Hematopoietic multipotent progenitor cell (in vitro differentiated cells): ENCODE measurements at places on chromosomes 2 and 18.
A peak's percentile ranks its signal among the peaks of the same experiment; 100 is the strongest.

DNA sequence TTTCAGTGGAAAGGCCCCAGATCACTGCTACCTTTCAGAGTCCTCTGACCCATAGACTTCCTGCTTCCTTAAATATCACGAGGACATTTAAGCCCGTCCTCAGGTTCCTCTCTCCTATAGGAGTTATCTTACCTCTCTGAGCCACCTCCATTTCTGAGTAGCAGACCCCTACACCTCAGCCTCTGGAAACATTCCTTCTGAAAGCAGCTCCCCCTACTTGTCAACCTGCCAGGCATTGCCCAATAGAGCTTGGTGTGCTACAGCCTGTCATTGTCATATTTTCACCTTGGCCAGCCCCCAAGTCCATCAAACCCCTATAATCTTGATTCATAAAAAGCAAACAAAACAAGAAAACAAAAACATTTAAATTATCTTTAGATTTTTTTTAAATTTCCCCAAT lies 717.9 kb upstream of the SLC8A1 start:
- DNase-seq: no peak

DNA sequence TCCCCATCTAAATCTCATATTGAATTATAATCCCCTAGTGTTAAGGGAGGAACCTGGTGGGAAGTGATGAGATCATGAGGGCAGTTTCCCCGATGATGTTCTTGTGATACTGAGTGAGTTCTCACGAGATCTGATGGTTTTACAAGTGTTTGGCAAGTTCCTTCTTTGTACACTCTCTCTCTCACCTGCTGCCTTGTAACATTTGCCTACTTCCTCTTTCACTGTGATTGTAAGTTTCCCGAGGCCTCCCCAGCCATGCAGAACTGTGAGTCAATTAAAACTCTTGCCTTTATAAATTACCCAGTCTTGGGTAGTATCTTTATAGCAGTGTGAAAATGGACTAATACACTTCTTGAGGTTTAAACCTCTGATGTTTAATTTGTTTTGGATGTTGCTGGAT lies 177.5 kb downstream of the CD8B2 start:
- peak; percentile 75 for DNase-seq

- DNase-seq: no peak
Measured at GRCh38 chr18:23964282-23965238, 50.0 kb upstream of the TTC39C start.

DNA sequence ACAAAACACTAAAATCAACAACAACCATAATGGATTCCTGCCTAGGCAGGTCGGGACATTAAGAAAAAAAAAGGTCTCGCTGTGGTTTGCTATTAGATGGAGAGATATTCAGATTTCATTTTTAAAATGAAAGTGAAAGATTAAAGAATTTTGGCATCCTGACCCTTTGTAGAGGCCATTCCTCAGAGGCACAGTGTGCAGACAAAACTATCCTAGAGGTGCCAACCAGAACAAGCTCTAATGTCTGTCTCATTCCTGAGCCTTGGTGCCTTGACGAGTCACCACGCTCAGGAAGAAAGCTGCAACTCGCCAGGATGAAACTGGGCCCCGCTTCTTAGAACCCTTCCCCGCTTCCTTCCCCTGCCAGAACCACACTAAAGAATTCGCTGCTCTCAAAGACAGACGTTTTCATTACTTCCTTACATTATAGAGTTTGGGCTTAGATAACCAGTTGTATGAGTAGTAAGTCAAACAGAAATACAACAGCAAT lies 156.0 kb downstream of the TGIF1 start:
- DNase-seq: peak; percentile 50

DNA sequence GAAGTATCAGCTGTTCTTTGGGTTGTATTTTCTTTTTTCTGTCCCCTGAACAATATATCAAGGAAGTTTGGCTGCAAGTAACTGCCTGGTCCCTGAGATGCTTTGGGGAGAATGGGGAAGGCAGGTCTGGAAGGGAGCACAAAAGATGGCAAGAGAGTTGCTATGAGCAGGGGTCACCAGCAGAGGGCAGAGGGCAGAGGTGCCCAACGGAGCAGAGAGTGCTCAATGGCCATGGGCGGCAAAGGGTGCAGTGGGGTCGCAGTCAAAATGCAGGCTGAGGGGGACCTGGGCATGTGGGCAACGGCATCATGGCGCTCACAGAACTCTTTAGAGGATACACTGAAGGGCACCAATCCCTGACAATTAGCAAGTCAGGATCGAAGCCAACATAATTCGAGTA lies 107.7 kb upstream of the ATP8B1 start:
- no peak for DNase-seq

- DNase-seq: no peak
Measured at GRCh38 chr2:241224851-241225438, 36.5 kb downstream of the ANO7 start.

GRCh38 chr2:190023860-190024259 lies 38.7 kb downstream of the MSTN start:
- DNase-seq: peak; percentile 67

DNA sequence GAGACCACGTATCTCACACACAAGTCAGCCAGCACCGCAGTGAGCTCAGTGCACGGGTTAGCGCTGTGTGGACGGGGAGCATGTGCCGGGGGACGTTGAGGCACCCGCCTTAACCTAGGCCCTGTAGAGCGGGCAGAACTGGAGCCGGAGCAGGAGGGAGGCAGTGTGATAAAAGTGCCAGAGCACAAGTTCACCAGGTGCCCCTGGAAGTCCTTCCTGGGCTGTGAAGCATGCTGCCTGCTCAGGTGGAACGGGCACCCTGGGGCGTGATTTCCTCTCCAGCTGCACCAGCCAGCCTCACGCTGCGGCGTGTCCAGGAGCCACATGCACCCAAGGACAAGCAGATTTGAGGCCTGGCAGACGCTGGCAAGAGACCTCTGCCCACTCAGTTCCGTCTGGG lies 50.3 kb downstream of the ITGB1BP1 start:
- no peak for DNase-seq

- DNase-seq: no peak
Measured at GRCh38 chr2:47499621-47500309, 96.8 kb downstream of the MSH2 start.

DNA sequence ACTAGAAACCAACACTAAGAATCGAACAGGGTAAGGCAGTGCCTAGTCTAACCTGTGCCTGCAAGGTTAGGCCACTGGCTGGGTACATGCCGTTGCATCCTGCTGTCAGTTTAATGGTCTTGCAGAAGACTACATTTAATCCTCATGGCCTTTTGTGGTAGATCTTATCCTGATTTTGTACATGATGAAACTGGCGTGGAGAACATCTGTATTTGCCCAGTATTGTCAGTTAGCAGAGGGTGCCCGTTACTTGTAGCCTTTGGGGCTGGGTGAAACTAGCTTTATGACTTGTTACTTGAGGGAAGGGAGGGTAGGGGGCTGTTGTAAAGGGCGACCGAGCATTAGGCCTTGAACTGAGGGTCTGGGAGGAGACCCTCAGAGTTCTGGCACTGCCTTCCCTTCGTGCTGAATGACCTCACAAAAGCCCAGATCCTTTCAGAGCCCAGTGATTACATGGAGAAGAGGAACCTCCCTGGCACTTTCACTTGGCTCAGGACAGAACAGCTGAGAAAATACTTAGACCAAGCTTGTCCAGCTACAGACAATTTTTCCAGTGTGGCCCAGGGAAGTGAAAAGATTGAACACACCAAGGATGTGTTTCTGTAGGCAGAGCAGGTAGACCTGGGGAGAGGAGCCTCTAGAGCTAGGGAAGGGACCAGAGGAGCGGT lies 19.5 kb downstream of the SLC20A1 start:
- DNase-seq: no peak

- DNase-seq: peak; percentile 24
Measured at GRCh38 chr18:11689669-11690565, 853 bp downstream of the GNAL start.

- DNase-seq: no peak
Measured at GRCh38 chr18:63071701-63072141, 247.8 kb downstream of the BCL2 start.

GRCh38 chr2:119241205-119241532 lies 17.5 kb downstream of the STEAP3 start:
- no peak for DNase-seq

GRCh38 chr18:58097121-58097906 lies 53.3 kb downstream of the NEDD4L start:
- DNase-seq: peak; percentile 70

DNA sequence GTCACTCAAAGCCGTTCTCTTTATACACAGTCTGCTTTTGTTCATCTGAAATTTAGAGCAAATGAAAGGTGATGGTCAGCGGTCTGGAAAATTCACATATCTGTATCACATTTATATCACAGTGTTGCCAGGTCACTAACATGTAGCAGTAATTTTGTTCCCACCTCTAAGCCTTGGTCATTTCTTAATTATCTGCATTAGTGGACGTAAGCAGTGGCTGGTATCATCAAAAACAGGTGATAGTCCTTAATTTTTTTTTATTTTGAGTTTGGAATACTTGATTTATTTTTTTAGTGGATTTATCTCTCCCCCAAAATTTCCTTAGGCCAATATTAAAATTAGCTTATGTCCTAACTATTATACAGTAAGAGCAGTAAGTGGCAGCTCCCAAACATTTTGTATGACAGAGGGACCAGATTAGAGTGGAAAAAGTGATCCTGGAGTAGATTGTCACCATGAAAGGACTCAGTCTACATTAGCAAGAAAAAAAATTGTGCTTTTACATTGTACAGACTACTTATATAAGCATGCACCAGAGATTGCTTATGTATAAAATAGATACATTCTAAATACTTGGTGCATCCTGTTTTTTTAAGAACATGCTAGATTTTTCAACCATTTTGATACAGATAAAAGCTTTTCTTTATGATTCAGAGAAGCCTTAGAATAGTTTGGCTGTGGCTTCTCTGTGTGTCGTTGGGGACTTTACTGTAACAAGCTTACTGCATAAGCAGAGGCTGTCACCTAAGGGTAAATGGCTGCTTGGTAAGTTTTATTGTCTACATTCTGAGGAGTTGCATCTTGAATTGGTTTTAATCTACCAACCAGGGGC lies 65.0 kb downstream of the MAPRE2 start:
- no peak for DNase-seq

GRCh38 chr2:127701193-127701650 lies at the start of gene SFT2D3:
Gene SFT2D3 (plus strand): TSS chr2:127701497. CDS start chr2:127701529, 32 bp downstream.
- DNase-seq: peak; percentile 95

- DNase-seq: no peak
Measured at GRCh38 chr2:142082368-142082767, 48.4 kb downstream of the LRP1B start.

DNA sequence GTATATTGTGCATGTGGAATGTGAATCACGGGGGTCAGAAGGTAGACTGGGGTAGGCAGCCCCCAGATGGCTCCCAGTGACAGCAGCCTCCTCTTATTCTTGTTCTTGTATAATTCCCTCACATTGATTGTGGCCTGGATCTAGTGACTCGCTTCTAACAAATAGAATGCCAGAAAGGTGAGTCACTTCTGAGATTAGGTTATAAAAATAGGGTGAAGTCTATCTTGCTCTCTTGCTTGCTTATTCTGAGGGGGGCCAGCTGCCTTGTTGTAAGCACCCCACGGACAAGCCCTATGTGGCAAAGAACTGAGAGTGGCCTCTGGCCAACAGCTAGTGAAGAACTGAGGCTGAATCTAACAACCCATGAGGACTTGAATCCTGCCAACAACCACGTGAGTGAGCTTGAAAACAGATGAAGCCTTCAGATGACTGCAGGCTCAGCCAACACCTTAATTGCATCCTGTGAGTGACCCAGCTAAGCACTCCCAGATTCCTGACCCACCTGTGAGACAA lies 15.6 kb upstream of the RMND5A start:
- no peak for DNase-seq

- DNase-seq: peak; percentile 64
Measured at GRCh38 chr2:177983183-177983788, 89.3 kb downstream of the PDE11A start.

DNA sequence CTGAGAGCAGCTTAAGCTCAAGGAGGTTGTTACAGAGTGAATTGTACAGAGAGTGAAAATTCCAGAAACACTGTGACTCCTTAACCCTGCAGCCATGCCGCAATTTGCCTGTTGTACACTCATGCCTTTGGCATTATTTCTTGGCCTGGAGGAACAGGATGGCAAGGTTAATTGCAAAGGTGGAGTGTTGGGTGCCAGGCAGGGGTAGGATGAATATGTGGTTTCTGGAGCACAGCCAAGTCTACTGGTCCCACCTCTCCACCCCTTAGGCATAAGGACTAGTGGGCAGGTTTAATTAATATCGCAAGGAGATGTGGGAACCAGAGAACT lies 250.2 kb downstream of the LRRTM1 start:
- no peak for DNase-seq

- no peak for DNase-seq
Measured at GRCh38 chr18:25329783-25330182, 22.2 kb downstream of the ZNF521 start.

DNA sequence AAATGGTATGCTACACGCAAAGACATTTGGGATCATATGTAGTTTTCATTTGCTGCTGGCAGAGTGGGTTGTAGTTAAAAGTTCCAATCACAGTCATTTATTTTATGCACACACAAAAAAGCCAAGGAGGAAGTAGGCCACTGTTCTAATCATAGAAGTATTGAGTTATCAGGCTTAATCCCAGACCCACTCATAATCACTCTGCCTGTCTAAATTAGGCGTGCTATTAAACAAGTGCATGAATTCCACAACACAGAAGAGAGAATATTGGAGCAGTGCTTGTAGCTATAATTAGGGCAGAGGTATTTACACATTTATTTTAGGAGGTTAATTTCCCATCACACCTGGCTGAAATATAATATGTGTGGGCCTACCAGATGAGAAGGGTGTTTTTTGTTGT lies 65.7 kb upstream of the FIGN start:
- no peak for DNase-seq

- no peak for DNase-seq
Measured at GRCh38 chr2:98902209-98903063, 33.6 kb downstream of the CRACDL start.

GRCh38 chr2:71299507-71299906 lies 32.1 kb upstream of the ZNF638 start:
- DNase-seq: no peak

GRCh38 chr2:31539505-31539904 lies 41.2 kb downstream of the SRD5A2 start:
- no peak for DNase-seq

GRCh38 chr2:71789556-71790204 lies 336.3 kb downstream of the DYSF start:
- DNase-seq: no peak

- DNase-seq: no peak
Measured at GRCh38 chr2:18398833-18399232, 161.6 kb downstream of the RDH14 start.

GRCh38 chr2:86274918-86275275 lies 62.5 kb downstream of the REEP1 start:
- DNase-seq: no peak

DNA sequence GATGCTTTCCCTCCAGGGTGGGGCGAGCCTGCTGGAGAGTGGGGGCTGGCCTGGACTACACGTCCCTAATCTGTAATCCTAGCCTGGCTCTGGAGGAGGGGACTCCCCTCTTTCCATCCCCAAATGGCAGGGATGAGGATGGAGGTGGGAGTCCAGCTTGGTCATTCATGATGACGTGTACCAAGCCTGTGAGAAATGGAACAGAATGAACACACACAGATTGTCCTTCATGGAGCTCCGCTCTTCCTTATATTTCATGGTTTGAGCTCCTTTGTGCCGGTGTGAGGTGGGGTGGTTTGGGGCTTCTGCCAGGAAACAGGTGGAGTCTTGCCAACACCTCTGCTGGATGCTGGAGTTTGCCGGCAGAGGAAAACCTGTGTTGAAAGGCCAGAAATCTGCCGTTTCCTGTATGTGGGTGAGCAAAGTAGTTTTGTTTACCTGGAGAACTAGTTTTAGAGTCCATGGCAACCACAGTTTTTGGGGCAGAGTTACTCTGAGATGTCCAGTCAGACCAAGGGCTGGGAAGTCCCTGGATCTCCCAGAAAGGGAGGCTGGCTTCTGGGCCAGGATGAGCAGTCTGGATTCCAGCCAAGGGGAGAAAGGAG lies 417.6 kb upstream of the MEX3C start:
- no peak for DNase-seq
